ENCODE measurements at places on chromosomes 1 and 21.

GRCh38 chr1:236089046-236089773 lies 24.3 kb upstream of the NID1 start:
- peak; percentile 44 for DNase-seq

GRCh38 chr1:234970731-234971476 lies 157.7 kb downstream of the TOMM20 start:
- DNase-seq = peak; percentile 98

DNA sequence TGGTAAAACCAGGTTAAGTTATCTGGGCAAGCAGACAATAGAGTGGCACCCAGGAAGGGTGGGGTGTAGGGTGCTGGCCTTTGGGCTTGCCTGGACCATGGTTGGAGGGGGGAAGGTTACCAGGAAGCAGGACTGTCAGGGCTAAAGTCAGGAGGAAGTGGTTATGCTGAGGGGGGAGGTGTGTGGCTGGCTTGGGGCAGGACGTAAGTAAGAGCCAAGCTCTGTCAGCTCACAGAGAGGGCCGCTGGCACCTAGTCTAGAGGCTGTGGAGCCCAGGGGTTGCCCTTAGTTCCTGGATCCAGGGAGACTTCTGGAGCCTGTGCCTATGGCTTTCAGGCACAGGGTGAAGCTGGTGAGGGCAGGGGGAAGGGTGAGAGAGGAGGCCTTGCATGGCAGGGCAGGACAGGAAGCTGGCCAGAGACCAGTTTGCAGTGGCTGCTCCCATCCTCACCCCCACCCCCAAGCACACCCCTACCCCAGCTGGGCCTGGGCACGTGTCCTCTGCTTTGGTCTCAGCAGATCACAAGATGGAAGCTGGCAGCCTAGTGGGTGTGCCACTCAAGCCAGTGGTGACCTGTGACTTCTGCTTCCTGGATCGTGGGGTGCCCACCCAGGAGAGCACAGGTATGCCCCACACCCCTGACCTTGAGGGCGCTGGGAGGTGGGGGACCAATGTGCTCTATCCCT lies 20.5 kb upstream of the SMYD3 start:
- peak; percentile 44 for DNase-seq

DNA sequence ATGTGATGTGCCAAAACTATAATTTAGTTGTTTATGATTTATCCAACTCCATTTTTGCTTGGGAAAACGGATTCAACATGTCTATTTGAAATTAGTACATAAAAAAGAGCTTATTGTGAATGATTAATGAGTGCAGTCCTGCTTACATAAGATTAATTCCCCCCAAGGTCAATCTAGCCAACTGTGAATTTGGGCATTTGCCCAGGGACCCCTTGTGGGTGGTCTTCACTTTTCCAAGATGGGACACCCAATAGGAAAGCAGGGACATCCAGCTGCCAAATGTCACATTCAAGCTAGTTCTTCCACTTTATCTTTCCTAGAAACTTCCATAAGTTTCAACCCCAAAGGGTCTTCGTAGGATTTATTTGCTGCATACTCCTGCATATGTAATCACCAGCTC lies 362.4 kb upstream of the PKN2 start:
- DNase-seq = no peak

DNA sequence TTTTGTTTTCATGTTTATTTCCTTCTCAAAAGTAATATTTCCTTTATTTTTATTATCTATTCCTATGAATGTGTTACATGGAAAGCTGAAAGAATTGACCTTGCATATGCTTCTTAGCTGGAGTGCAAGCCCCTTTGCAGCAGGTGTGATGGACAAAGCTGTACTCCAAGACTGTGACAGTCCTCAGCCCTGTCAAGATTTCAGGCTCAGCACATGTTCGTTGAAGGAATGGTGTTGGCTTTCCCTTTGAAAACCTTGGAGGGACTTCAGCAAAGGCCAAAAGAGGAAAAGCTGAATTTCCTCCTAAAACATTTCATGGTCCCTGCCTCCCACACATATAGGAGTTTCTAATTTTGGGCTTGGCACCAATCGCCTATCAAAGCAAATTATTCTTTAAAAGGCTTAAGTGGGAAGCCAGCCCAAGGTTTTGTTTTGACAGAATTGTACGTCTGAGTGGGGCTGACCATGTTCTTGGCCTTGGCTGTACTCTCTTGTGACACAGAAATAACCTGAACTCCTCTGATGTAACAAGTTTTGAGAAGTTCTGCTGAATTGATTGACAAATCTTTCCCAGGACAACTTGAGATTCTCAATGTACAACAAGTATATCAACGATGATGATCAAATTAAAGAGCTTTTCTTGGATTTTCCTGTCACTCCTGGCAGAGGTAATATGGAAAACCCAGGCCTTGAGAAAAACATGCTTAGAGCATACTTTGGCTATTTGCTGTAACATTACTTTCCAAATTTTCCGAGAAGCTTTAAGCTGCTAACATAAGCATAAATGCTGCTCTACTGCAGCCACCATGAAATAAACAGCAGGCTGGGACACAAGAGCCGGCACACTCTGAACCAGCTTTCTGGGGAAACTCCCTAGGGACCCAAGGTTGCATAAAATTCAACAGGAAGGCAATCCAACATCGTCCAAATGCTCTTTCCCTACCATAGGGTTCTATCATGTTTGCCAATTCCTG lies 135.7 kb upstream of the ZNF648 start:
- DNase-seq = no peak

GRCh38 chr1:24830680-24831272 lies 85.5 kb downstream of the CLIC4 start:
- DNase-seq = peak; percentile 74

DNA sequence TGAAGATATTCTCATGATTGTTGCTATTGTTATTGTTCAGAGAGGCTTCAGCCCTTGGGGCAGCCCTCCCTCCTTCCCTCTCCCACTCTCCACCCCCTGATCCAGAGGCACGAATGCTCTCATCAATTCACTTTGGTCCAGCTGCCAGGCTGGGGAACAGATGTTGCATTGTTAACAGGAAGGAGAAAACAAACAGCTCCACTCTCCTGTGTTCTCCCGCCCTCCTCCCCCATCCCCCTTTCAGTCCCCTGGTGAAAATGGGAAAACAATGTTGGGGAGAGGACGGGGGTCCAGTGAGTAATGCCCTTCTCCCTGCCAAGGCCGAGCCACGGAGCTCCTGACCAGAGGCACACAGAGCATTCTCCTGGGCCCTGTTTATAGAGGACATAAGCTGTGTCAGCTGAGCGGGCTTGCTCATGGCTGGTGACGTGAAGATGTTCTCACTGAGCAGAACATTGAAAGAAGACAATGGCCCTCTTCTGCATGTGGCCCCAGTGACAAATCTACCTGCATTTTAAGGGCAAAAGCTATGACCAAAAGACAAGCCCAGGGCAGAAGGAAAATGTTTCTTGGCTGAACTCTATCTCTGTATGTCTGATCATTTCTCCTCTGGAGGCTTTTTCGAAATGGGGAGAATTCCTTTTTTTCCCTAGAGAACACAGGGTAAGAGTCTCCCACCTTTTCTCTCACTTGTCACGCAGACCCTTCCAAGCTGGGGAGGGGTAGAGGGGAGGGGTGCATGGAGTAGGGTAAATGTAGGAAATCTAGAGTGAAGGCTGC lies 111.7 kb downstream of the GLUL start:
- no peak for DNase-seq

GRCh38 chr21:14076143-14076806 lies 134.5 kb downstream of the LIPI start:
- no peak for DNase-seq

- DNase-seq = no peak
Observed at GRCh38 chr1:220927442-220927841, 48.2 kb downstream of the HLX start.
